SK-N-SH (cell line): ENCODE measurements at places on chromosomes 3 and 15. TPM values are rescaled to one million over a fixed set of nuclear protein-coding genes. Genes with fewer than 3 reads are reported as not detected.
A peak's percentile ranks its signal among the peaks of the same experiment; 100 is the strongest.

- no peak for DNase-seq
These were observed 378.7 kb upstream of the TGFBR2 start for GRCh38 chr3:30227571-30228301.

DNA sequence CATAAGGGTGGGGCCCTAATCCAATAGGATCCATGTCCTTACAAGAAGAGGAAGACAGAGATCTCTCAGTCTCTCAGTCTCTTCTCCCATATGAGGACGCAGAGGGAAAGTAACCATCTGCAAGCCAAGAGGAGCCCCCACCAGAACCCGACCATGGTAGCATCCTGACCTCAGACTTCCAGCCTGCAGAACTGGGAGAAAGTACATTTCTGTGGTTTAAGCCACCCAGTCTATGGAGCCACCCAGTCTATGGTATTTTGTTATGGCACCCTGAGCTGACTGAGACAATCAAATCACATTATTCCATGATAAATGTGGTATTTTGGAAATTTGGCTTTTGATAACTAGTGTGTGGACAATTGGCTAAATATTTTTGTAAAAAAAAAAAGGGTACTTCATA is 101.5 kb upstream of the TMC3 start:
- no peak for DNase-seq

Gene HGD
- not detected in 2 replicates for polyA plus RNA-seq

- no peak for DNase-seq
These were observed 667.9 kb upstream of the NR2F2 start for GRCh38 chr15:95662638-95663037.

- peak; percentile 27 for DNase-seq
These were observed 499.9 kb upstream of the LMCD1 start for GRCh38 chr3:8001712-8002111.

Gene MCF2L2
- 0.56 and 0.75 TPM in 2 replicates for polyA plus RNA-seq

DNA sequence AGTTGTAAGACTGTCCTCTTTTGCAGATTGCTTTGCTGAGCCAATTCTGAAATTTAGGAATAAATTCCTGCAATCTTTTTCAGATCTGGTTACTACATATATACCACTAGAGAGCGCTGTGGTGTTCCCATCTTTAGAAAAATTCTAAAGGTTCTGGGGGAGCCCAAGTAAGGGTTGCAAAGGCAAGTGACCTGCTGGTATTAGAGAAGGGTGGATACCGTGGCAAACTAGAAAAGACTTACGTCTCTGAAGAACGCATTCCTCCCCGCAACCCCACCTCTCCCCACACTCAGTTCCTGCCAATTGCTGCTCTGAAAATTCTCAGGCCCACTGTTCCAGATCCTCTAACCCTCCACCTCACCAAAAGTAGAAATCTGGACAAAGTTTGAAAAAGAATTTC is 48.5 kb downstream of the EFHB start:
- peak; percentile 26 for DNase-seq

- peak; percentile 88 for DNase-seq
These were observed 70.0 kb upstream of the UBE2E1 start for GRCh38 chr3:23735535-23736326.

DNA sequence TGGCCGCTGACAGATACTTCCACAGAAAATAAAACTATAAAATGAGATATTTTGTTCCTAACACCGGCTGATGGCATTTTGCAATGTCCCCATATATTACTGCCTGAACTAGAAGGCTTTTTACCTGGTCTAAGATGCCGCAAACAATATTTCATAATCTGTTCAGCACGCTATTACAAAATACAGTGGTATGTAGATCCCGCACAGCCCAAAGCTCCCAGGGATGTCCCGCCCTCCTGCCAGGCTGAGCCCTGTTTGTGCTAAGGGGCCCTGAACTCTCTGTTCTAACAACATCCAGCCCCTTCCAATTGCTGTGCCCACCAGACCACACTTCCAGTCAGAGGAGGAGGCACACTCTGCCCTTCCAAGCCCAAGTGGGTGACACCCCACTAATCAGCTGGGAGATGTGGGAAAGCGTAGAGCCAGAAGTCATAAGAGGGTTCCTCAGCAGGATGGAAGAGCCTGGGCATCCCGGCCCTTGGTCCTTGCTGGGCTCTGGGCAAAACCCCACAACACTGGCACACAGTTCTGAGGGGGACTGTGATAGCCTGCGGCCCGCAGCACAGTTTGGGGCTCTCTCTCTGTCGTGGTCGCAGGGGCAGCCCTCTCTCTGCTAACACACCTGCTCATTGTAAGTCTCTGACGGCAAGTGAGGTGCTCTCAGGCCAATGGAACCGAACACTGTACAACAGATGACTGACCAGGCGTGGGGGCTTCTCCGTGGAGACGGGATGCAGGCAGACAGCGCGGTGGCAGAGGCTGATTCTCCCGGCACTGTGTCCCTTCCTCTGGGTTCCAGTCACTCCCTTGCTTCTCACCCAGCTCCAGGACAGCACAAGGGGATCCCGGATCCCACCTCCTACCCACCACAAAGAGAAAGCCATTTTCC is 55.2 kb downstream of the PCSK6 start:
- no peak for DNase-seq

GRCh38 chr15:38565287-38565670 is 665 bp upstream of the RASGRP1 start:
- DNase-seq = no peak

DNA sequence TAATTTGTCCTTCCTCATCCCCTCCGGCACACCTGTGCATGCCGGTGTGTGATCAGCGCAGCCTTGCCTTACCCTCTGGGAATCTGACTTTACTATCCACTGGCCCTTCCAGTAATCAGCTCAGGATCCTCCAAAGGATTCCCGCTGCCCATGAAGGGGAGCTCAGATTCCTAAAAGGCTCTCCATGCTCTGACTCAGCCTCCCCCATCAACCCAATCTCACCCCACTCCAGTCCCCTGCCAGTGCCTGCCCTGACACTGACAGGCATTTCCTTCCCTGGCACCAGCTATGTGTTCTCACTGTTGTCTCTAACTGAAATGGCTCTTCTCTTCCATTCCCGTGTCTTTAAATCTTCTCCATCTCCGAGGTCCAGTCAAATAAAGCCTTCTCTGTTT is 7.3 kb upstream of the BCL2A1 start:
- no peak for DNase-seq

DNA sequence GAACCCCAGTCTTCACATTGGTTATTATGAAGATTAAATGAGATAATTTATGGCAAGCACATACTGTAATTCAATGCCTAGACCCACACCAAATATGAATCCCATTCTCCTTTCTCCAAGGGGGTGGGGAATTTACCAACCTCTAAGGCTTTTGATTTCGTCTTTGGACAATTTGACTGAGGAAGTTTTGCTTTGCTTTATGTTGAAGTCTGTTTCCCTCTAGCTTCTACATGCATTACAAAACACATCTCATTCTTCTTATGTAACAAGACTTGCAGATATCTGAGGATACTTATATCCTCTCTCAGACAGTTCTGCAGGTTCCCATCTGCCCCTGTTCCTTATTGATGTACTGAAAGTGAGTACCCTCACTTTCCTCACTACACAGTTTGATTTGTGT is 12.2 kb downstream of the CD80 start:
- no peak for DNase-seq

GRCh38 chr3:150925751-150926201 is 20.5 kb upstream of the MINDY4B start:
- peak; percentile 59 for DNase-seq

GRCh38 chr3:27658741-27659140 is 63.4 kb downstream of the EOMES start:
- no peak for DNase-seq

- DNase-seq = no peak
These were observed 69.1 kb downstream of the MB21D2 start for GRCh38 chr3:192848371-192849233.

Gene TMEM89
- not detected in 2 replicates for polyA plus RNA-seq

Gene EBLN2
- 1.4 and 2.5 TPM in 2 replicates for polyA plus RNA-seq

DNA sequence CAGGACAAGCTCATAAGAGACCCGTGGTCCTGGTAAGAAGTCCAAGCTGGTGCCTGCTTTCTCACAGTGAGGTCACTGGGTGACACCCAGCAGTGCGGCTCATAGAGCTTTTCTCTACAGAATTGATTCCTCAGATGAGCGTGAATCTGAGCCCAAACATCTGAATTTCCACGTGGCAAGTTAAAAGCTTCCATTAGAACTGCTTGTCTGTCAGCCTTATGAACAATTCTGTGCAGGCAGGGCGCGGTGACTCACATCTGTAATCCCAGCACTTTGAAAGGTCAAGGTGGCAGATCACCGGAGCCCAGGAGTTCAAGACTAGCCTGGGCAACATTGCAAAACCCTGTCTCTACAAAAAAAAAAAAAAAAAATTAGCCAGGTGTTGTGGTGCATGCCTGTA is 113.1 kb upstream of the ABHD17C start:
- DNase-seq = no peak

DNA sequence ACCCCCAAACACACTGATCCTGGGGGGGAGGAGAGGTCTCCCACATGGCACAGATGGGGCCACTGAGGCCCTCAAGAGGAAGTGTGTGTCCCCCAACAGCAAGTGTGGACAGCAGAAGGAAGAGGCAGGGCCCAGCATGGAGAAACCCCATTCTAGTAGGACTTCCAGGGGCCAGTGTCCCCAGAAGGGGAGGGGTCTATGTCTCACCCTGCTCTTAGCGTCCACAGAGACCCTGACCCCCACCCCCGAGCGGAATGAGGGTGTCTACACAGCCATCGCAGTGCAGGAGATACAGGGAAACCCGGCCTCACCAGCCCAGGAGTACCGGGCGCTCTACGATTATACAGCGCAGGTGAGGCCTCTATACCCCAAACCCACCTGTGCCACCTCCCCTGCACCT is 35.3 kb downstream of the TSPAN3 start:
- peak; percentile 27 for DNase-seq

- no peak for DNase-seq
These were observed 194.8 kb upstream of the PFN2 start for GRCh38 chr3:150165396-150166094.

Gene SLC2A2
- 0.59 and 0.63 TPM in 2 replicates for polyA plus RNA-seq

DNA sequence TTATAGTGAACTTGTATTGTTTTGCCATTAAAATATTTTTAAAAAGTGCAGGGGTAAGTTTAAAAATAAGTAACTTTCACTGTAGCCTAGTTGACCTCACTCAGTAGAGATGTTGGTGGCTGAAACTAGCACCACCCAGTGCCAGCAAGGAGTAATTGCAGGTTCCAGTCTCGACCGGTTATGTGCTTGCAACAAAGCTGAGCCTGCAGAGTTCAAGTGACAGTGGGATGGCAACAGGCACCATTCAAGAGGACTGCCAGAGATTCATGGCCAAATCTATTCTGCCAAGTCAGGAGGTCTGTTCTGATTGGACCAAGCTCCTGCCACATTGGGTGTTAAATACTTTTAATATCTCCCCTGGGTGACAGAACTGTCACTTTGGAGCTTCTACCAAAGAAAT is 2.7 kb downstream of the ADAMTS7 start:
- DNase-seq = peak; percentile 60

DNA sequence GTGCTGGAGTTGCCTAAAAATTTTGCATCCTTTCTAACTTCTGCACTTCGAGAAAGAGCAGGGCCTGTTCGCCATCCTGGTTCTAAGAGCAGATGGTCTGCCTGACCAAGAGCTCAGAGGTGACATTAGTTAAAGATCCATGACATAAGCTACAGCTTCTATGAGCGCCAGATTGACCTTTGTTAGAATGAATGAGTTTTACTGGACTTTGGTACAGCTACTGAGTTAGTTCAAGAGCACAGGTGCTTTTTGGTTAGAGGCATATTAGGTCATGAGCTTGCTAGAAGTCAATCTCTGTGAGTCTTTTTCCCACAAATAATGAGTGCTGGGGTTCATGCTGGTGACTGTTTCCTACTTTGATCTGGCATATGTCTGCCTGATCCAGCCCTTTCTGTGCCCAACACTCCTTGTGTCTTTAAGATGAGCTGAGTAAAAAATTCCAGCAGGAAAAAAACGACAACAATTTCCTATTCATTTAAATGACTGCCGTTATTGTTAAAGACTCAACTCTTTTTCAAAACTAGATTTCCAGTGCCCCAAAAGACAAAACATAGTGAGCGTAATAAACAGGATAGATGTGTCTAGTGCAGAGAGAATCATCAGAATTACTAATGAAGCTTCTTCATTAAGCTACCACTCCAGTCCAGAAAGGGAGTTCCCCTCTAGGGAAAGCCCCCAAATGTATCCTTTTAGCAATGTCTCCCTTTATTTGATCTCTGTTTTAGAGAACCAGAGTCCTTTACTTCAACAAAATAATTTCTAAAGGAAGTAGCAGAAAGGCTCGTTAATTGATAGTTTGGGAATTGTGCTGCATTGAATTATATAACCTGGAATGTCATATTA is 152.9 kb downstream of the SLCO3A1 start:
- DNase-seq = no peak

Gene TM4SF4
- 0.08 and 0.10 TPM in 2 replicates for polyA plus RNA-seq

GRCh38 chr15:88908123-88908522 is 5.1 kb downstream of the MFGE8 start:
- no peak for DNase-seq

Gene ALDH1A2
- not detected in 2 replicates for polyA plus RNA-seq

GRCh38 chr15:41125931-41126642 is 10.0 kb upstream of the INO80 start:
- DNase-seq = no peak

- DNase-seq = no peak
These were observed 209.9 kb downstream of the ITPR1 start for GRCh38 chr3:4703054-4703480.

Gene AP3B2
- polyA plus RNA-seq = 0.77 and 1.8 TPM in 2 replicates

DNA sequence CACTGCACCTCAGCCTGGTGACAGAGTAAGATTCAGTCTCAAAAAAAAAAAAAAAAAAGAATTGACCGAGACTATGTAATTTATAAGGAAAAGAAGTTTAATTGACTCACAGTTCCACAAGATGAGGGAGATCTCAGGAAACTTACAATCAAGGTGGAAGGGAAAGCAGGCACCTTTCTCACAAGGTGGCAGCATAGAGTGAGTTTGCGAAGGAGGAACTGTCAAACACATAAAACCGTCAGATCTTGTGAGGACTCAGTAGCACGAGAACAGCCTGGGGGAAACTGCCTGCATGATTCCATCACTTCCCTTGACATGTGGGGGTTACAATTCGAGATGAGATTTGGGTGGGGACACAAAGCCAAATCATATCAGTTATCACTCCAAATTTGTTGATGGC is 380.9 kb downstream of the EDEM1 start:
- no peak for DNase-seq

DNA sequence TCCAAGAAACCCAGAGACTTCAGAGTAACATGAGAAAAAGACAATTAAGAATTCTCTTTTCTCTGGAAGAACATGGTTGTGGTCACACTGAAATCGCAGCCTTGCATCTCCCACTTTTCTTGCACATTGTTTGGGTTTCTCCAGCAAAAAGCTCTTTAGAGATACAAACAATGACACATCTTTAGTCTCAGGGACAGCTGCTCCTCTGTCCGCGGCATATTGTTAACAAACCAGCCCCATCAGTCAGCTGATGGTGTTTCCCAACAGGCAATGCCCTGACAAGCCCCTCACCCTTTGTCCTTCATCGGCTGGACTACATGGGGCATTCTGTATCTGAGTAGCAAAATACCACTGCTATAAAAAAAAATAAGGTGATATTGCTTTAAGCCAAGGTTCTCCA is 53.4 kb downstream of the UMPS start:
- no peak for DNase-seq

Gene NOX5
- polyA plus RNA-seq = 0.02 and 0.05 TPM in 2 replicates

- DNase-seq = peak; percentile 41
These were observed 1.2 kb downstream of the B2M start for GRCh38 chr15:44712346-44713005.
